ENCODE measurements at places on chromosomes 7 and 10.

- DNase-seq: no peak
Observed at GRCh38 chr10:30758338-30758737, 128.8 kb upstream of the LYZL2 start.

GRCh38 chr10:102691285-102692066 is 22.7 kb downstream of the ARL3 start:
- no peak for DNase-seq

DNA sequence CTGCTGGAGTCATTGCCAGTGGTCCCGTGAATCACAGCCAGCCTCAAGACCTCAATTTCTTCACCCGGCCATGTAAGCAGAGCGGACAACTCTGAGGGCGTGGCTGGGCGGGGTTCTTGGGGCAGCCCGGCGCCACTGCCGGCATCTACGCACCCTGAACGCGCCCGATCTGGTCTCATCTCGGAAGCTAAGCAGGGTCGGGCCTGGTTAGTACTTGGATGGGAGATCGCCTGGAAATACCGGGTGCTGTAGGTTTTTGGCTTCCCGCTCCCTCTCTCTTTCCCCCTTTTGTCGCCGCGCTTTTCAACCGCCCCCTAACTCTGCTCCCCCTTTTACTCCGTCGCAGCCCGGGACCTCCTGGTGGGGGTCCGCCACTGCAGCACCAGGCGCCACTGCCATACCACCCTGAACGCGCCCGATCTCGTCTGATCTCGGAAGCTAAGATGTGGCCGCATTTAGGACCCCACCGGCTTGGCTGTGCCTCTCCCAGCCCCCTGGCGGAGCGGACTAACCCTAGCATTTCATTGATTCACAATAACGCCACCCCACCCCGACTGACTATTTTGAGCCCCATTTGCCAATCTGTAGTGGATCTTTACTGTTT is 25.3 kb downstream of the GARIN1A start:
- DNase-seq: peak; percentile 21

- peak; percentile 4 for DNase-seq
Observed at GRCh38 chr10:7243873-7244272, 167.0 kb downstream of the SFMBT2 start.

DNA sequence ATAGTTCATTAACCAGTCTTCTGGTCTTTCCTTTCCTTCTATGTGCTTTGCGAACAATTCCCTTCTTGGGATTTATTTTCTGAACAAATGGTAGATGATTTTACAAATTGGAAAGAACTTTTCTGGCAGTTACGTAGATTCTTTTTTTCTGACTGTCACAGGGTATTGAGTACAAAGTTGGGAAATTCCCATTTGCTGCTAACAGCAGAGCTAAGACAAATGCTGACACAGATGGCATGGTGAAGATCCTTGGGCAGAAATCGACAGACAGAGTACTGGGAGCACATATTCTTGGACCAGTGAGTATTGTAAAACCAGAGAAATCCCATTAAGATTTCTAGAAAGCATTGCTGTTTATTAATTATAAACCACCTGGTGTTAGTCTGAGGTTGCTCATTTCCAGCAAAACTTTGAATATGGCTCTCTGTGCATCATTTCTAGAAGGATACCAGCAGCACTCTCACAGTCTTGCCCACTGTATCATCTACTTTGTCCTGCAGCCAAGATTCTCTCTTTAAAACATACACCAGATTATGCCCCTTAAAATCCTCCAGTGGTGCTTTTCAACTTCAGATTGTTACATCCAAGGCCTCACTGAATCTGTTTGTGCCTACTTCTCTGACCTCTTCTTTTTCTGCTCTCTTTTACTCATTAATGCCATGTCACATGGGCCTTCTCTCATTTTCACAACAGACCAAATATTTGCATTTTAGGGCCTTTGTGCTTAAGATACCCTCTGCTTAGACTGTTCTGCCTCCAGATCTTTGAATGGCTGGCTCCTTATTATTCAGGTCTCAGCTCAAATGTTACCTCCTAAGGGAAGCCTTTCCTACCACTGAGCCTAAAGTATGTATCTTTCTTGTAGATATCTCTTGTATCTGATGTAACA is 27.0 kb downstream of the DLD start:
- DNase-seq: no peak

GRCh38 chr10:35140727-35141126 is 14.1 kb downstream of the CREM start:
- DNase-seq: no peak

DNA sequence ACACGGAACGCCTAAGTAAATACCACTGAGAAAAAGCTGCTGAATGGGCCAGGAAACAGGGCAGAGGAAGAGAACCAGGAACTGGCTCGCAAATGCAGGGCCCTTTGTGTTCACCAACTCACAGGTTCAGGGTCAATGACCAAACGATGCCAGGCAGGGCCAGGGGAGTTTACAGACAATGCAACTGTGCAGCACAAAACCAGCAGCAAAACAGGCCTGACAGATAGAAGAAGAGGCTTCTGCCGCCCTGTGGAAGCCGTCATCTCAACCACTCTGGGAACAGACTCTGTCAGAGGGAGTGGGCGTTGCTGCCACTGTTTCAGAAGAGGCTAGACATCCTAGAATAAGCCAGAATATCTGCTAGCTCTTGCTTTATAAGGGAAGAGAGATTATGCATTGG is 117.9 kb downstream of the KMT2E start:
- no peak for DNase-seq

GRCh38 chr10:86744067-86744725 is 12.2 kb upstream of the BMPR1A start:
- no peak for DNase-seq

DNA sequence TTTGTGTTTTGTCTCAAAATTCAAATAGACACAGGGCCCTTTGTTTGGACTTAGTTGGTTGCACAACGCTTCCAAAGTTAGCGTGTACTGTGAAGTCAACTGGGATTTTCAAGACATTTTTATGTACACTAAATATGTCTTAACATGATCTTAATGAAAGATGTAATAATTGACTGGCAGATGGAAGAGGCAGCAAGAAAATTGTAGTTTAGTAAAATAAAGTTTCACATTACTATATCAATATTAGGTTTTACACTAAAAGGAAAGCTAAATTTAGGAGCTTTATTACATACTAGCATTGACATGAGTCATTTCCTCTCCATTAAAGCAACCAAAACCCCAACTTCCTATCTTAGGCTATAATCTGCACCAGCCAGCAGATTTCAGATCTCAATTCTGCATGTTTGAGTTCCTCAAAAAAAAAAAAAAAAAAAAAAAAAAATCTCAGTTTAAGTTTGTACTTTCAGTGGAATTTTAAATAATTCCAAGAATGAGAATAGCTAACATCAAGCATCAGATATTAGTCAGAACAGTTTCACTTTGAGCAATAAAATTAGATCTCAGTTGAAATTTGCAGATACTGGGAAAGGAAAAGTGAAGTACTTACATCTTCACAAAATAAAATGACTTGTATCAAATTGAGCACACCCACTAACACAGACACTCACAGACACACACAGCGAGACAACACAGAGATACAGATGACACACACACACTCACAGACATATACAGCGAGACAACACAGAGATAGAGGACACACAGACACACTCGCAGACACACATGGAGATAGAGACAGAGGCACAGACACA is 346.6 kb upstream of the KLF6 start:
- peak; percentile 21 for DNase-seq

GRCh38 chr10:120458432-120458831 is 1.4 kb downstream of the PLPP4 start:
- no peak for DNase-seq

DNA sequence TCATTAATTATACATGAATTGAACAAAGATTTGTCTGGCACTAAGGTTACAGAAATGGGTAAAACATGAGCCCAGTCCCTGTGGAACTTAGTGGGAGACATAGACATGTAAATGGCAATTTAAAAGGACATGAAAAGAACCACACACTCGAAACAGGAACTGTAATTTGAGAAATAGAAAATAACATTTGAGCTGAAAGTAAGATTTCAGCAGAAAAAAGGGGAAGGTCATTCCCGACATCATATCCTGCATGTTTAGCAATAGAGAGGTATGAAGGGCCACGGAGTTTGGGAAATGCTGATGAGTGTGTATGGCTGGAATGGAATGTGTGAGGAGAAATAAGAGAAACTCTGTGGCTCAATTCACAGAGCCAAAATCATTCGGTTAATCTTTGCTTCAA is 175.4 kb upstream of the AHR start:
- DNase-seq: no peak

- no peak for DNase-seq
Observed at GRCh38 chr10:60611291-60611747, 167.0 kb upstream of the CDK1 start.

- DNase-seq: no peak
Observed at GRCh38 chr10:89147256-89147655, 59.9 kb downstream of the CH25H start.

DNA sequence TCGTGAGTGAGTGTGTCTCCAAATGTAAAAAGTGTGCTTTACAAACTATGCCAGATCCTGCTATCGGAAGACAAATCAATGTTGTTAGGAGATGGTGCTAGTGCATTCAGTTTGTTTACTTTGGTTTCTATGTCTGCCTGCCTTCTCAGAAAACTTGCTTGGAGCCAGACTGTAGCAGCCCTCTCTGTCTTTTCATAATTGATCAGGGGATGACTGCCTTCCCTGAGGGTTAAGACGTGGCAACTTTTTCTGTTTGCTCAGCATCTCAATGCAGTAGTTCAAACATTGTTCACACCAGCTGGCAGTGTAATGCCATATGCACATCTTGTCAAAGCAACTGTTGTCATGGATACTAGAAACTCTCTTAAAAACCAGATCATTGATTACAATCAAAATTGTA is 118.5 kb downstream of the FOXP2 start:
- DNase-seq: no peak
